Stimulated activated naive B cell treated with anti-CD40 and anti-IgM and Interleukin-4, amounts not matched to agents 10 μg/mL and 1 μg/mL and 100 μg/mL, for 72 hours (primary cell): ENCODE measurements at places on chromosomes 12 and 14.

DNA sequence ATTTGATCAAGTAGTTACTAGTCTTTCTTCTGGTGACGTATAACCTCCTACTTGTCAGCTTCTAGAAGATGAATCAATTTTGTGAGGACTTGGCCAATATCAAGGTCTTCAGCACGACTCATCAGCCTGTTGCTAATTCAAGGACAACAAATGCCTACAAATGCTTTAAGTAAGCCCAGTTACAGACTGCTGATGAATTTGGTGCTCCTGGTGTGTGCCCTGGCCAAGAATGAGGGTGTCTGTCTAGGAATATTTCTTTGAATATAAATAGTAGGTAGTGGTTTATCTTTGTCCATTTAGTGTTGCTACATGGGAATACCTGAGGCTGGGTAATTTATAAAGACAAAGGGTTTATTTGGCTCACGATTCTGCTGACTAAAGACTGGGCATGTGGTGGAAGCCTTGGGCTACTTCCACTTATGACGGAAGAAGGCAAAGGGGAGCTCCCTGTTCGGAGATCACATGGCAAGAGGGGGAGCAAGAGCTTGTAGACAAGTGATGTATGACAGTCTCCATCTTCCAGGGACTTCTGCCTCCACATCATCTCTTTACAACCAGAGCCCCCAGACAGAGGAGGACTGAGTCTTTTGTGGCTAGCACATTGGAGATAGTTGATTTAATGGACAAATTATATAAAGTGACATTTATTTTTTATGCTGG, 180.2 kb downstream of the CRADD start:
- peaks cover 4% of the 10 kb centered on the region for H3K4me1 ChIP-seq
- no peak for DNase-seq
- no peak overlapping the region for H3K27ac ChIP-seq
- no peaks in the 10 kb centered on the region for H3K27me3 ChIP-seq
- H3K4me3 ChIP-seq, result no peak overlapping the region

DNA sequence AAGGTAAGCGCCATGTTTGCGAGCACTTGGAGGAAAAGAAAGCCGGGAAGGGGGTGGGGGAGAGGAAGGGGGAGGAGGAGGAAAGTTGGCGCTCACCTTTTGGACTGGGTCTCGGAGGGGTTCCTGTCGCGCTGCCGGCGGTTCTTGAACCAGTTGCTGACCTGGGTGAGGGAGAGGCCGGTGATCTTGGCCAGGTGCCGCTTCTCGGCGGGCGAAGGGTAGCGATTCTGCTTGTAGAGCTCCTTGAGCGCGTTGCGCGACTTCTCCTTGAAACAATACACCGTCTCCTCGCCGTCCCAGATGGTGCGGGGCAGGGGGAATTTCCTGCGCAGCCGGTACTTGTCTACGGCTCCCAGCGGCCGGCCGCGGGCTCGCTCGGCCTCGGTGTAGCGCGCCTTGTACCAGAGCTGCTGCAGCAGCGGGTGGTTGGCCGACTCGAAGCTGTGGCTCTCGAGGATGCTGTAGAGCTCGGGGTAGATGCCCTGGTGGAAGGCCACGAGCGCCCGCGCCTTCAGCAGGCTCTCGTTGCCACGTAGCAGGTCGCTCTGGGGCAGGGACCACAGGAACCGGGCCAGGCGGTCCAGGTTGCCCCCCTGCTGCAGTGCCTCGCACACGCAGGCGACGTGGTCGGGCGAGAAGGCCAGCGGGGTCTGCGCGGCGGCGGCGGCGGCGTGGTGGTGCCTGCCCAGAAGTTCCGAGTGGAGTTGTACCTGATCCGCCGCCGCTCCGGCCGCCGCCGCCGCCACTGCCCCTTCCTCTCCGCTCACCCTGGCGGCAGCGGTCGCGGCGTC, 840 bp downstream of the SIX4 start:
- H3K4me3 ChIP-seq, result peak overlapping the region; percentile 93
- peaks cover 28% of the 10 kb centered on the region for H3K4me1 ChIP-seq
- peak overlapping the region; percentile 62 for H3K27ac ChIP-seq

DNA sequence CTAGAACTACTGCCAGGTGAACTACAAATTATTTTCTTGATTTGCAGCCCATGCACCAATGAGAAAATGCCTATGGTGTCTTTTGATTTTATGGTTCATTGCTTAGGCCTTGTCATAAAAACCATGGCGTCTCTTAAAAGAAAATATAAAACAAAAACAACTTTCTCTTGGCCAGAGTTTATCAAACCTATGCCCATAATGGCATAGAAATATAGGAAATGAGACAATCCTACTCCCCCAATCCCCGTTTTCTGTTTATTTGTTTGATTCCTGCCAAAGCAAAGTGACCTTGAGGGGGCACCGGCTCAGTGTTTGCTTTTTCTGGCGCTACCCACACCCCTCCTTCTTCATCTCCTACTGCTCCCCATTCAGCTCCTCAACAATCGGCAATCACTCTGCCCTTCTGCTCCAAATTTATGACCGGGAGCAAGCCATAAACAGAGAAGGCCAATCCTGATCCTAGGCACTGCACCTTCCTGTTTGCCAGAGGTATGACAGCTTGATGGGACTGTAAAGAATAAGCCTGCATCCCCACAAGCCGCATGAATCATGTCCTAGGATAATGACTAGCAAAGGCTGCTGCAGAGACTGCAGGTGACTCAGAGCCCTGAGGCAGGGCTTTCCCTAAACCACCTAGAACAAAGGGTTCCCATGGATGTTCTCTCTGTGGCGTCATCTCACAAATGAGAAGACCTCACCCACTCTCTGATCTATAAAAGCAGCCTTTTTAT, 874.9 kb downstream of the NRXN3 start:
- H3K36me3 ChIP-seq, result no peaks in the 10 kb centered on the region
- H3K27me3 ChIP-seq, result no peaks in the 10 kb centered on the region
- no peak overlapping the region for H3K27ac ChIP-seq
- no peak overlapping the region for H3K4me3 ChIP-seq

DNA sequence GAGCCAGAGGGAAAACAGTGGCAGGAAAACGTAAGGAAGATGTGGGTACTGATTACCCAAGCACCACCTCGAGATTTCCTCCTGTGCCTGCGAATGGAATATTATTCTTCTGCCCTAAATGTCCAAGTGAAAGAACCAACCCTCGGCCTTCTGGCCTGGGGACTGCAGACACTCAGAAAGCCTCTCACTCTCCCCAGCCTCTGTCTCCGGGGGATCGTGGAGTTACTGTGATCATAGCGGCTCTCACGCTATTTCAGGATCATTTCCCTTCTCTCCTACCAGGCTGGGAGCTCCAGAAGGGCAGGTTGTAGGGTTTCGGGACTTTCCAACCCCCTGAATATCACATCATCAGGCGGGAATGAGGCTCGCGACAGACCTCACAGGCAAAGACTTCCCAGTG, 68.9 kb downstream of the KDM2B start:
- H3K4me3 ChIP-seq, result no peak overlapping the region
- no peak for DNase-seq
- no peak overlapping the region for H3K27ac ChIP-seq
- H3K4me1 ChIP-seq, result peaks cover 20% of the 10 kb centered on the region

- no peak for DNase-seq
- H3K27ac ChIP-seq, result no peak overlapping the region
- no peaks in the 10 kb centered on the region for H3K4me1 ChIP-seq
These were observed 67.4 kb upstream of the STXBP6 start for GRCh38 chr14:25117342-25117741.

DNA sequence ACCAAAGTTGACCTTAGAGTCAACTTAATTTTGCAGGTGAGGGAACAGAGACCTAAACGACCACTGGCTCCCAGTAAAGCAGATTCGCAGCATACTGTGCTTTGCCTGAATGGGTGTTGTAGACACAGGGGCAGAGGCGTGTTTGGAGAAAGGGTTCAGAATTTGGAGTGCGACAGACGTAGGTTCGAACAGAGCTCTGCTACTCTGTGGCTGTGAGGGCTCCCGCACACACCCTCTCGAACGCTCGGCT, 243 bp upstream of the TOMM20L start:
- no peak for DNase-seq
- H3K27me3 ChIP-seq, result no peaks in the 10 kb centered on the region
- no peak overlapping the region for H3K27ac ChIP-seq
- peaks cover 3% of the 10 kb centered on the region for H3K4me1 ChIP-seq
- peaks cover 11% of the 10 kb centered on the region for H3K36me3 ChIP-seq

- H3K4me1 ChIP-seq, result peaks cover 20% of the 10 kb centered on the region
- peaks cover 3% of the 10 kb centered on the region for H3K36me3 ChIP-seq
- no peak for DNase-seq
- no peak overlapping the region for H3K27ac ChIP-seq
- H3K4me3 ChIP-seq, result no peak overlapping the region
- H3K27me3 ChIP-seq, result no peaks in the 10 kb centered on the region
These were observed 183.5 kb upstream of the PLEKHG7 start for GRCh38 chr12:92519284-92519683.
